ENCODE measurements at places on chromosomes 6 and 20.
A peak's percentile ranks its signal among the peaks of the same experiment; 100 is the strongest.

DNA sequence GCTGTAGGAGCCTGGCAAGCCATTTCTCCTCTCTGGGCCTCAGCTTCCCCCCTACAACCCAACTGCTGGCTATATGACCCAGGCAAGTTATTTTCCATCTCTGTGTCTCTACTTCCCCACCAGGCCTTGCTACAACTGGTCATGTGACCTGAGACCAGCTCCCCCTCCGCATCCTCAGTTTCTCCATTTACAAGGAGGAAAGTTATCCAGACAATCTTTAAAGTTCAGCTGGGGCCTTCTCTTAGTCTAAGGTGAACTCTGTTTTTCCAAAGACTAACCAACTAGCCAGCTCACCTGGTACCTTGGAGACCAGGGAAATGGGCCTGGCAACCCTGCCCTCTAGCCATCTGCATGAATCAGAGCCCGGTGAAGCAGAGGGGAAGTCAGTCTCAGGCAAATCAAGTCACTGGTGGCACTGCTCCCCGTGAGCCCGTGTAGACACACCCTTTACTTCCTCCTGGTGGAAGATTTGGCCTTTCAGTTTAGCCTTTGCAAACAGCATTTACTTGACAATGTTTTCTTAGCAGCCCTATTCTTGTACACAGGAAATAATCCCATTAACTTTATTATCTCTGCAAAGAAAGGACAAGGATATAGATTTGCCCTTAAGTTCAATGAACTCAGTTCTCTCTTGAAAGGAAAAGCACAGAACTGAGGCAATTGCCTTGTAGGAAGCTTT lies 157.7 kb downstream of the VEGFA start:
- DNase-seq: no peak

DNA sequence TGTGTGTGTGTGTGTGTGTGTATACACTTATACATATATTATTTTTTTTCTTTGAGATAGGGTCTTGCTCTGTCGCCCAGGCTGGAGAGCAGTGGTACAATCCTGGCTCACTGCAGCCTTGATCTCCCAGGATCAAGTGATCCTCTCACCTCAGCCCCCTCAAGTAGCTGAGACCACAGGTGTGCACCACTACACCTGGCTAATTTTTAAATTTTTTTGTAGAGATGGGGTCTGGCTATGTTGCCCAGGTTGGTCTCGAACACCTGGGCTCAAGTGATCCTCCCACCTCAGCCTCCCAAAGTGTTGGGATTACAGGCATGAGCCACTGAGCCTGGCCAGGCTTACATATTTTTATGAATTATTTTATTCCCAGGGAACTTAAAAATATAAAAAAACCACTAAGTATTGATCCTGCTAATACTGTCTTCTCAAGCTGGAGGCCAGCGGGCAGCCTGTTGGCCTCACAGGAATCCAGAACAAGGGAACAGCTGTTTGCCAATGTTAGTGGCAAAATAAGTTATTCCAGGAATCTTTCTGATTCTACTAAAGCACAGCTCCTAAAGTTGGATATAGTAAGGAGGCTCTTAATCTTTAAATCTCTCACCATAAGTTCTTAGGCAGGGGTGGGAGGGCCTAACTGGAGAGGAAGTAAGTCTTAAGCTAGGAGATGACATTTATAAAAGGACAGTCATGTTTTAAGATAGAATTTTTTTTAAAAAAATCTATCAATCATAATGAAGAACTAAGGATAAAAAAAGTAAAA lies 135.5 kb upstream of the NUP153 start:
- no peak for DNase-seq

- no peak for DNase-seq
Observed at GRCh38 chr20:9615766-9616454, 101.5 kb downstream of the LAMP5 start.

- DNase-seq: no peak
Observed at GRCh38 chr6:150511313-150511712, 88.4 kb upstream of the PLEKHG1 start.

- DNase-seq: no peak
Observed at GRCh38 chr6:163730246-163731210, 316.0 kb downstream of the QKI start.

GRCh38 chr6:43434001-43434840 lies 6.9 kb downstream of the ABCC10 start:
- DNase-seq: no peak

GRCh38 chr20:53047203-53047602 lies 75.0 kb downstream of the TSHZ2 start:
- no peak for DNase-seq

- no peak for DNase-seq
Observed at GRCh38 chr20:22569353-22569752, 15.0 kb downstream of the FOXA2 start.

- DNase-seq: no peak
Observed at GRCh38 chr6:34491091-34491430, 25.2 kb downstream of the PACSIN1 start.

GRCh38 chr20:13430346-13431002 lies 208.3 kb downstream of the TASP1 start:
- peak; percentile 11 for DNase-seq

DNA sequence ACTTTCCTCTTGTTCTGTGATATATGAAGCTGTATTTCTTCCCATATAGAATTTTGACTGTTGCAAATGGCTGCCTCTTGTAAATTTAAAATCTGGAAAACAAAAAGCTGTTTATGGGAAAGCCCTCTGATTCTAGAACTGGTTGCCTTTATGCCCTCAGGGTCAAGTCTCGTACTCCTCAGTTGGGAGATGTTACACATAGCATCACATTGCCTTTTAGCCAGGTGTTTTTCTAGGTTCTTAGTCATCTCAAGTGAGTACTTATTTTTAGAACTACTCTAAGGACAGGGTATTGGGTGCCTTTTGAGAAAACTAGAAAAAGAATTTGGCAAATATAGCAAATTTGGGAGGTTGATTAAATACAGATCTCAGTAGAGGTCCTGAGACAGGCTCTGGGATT lies 58.5 kb downstream of the ANKS1A start:
- no peak for DNase-seq

- no peak for DNase-seq
Observed at GRCh38 chr6:137823826-137824555, 43.1 kb upstream of the TNFAIP3 start.

DNA sequence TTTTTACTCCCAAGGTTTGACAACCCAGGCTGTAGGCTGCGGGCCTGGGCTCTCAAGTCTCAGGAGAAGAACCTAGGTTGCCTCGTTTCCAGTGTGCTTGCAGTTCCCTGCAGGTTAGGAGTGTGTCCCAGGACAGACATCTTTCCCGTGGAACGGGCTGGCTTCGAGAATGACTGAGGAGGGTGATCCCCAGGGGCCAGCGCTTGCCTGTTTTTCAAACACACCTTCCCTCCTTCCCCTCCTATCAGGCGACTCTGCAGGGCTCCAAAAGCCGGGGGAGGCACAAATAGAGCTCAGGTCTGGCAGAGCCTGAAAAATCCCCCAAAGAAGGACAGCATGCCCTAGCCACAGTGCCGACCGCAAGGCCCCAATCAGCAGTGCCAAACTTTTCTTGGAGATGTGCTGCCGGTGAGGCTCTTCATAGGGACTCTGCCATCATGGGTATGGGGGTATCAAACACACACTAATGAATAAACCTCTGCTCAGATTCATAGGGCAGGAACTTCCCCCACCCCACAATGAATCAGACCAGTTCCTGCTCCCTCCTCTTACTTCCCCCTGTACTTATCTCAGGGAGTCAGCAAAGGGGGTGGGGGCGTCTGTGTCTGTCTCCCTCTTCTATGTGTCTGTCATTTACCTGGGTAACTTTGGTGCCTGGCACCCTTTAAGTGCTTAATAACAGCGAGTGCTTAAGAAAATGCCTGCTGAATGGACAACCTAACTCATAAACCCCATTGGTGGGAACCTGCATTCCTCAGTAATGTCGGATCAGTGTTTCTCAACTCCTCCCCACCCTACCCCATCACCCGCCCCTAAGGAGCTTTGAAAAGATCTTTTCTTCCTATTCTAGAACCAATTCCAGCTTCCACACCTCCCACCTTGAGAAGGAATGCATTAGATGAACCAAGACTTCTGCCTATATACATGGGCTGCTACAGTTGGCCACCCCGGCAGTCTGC lies 1.6 kb downstream of the KCNG1 start:
- no peak for DNase-seq

Measured in NK-92 treated with Interleukin-12 subunit alpha and Interleukin-12 subunit beta, amount 100 ng/mL, for 24 hours (cell line).